CD4-positive, alpha-beta T cell treated with Interleukin-21 for 1 hour (primary cell): ENCODE measurements at places on chromosomes 13 and 19.

GRCh38 chr19:6891761-6892385 lies 4.5 kb downstream of the ADGRE1 start:
- DNase-seq: peak; percentile 41

DNA sequence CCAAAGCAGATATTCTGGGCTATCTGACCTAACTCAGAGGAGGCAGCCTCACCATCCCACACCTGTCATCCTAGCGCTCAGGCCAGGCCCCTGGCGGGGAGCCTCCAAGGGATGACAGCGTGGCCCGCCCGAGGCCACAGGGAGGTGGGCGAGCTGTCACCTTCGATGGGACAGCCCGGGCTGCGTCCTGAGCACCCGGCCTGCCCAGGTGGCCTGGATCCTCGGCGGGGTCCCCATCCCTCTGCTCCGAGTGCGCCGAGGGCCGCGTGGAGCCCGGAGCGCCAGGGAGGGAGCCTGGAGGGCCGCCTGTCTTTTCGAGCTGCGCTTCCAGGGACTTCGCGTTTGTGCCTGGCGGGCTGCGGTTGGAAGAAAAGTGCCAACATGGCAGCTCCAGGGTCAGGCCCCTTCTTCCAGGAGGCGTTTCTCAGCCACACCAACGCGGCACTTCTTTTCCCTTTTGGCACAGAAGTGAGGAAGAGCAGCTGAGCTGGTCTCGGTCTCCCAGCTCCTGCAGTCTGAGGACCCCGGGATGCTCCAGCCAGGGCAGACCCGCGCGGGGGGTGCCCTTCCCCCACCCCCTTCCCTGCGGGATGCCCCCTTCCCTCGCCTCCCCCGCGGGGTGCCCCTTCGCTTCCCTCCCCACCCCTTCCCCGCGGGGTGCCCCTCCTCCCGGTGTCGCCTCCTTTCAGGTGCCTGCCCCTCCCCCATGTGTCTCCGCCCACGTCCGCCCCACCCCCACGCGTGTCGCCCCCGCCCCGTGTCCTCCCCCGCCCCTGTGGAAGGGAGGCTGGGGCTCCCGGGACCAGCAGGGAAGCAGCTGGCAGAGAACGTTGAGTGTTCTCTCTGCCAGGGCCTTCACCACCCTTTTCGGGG lies 42.3 kb downstream of the GJA3 start:
- DNase-seq: peak; percentile 59

DNA sequence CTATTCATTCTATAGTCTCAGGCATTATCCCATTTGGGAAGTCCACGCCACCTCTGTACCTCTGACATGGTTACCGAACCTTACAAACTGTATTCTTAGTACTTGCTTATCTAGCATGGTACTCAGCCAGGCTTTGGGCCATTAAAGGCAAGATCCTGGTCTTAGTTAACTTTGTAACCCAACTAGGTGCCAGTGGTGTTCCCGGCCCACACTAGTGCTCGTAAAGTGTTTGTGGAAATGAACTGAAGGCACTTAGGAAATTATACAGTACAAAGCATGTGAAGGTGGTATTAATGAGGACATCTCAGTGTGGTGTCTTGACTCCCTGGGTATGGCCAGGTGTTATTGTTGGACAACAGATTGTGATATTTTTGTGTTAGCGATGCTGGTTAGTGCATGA lies 87.8 kb upstream of the RNF113B start:
- no peak for DNase-seq

DNA sequence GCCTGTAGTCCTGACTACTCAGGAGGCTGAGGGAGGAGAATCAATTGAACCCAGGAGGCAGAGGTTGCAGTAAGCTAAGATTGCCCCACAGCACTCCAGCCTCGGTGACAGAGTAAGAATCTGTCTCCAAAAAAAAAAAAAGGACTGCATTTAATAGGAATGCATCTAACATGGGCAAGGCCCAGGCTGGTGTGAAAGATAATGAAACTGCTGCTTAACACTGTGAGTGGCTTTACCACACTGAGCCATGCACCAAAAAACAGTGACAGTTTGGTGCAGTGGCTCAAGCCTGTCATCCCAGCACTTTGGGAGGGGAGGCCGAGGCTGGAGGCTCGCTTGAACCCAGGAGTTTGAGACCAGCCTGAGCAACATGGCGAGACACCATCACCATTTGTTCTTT lies 8.6 kb downstream of the GTF2F1 start:
- DNase-seq: no peak

DNA sequence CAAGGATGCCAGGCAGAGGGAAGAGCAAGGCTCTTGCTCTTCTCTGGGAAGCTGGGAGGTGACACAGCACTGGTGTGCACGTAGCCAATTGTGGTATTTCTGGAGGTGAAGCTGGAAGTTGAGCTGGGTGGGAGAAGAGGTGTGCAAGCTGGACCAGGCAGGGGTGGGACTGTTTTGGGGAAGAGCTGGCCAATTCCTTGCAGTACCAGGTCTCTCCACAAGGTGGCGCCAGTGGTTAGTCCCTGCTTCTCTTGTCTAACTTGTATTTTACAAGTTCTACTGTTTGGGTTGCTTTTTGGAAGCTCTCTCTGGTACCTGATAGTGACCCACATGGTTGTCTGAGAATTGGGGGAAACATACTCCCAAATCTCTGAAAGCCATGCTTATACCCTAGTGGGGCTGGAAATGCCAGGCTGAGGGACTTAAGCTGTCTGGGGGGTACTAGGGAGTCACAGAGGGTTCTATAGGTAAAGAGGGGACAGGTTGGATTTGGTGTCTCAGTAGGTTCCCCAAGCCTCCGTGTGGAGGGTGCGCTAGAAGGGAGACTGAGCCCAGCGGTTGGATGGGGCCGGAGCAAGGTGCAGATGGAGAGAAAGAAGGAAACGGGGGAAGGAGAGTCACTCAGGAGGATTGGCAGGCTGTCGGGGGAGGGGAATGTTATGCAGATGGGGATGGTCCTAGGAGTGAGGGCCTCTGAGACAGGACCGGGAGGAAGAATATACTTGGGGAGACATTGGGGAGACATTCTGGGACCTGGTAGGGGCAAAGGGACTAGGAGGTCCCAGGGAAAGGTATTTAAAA lies 3.0 kb downstream of the HPN start:
- peak; percentile 57 for DNase-seq

- no peak for DNase-seq
These were observed 120.5 kb downstream of the SLC7A1 start for GRCh38 chr13:29474991-29475390.

GRCh38 chr19:39195755-39196154 lies 1.0 kb upstream of the NCCRP1 start:
- peak; percentile 17 for DNase-seq

DNA sequence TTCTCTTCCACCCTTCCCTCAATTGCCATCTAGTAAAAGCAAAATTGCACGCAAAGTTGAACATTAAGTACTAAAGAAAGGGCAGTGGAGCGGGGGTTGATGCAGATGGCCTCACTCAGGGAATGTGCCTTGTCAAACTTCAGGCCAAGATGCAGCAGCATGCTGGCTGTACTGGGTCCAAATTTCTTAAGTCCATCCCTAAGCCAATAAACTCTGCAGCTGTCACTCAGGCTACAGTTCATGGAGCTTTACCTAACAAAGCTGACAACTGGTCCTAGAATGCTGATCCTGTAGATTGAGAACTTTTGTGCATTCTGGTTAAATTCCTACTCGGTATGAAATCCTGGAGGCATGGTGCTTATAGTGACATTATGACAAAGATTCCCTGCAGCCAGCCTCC lies 88.4 kb downstream of the FOXO1 start:
- DNase-seq: no peak

- DNase-seq: no peak
These were observed 15.7 kb upstream of the ZNF701 start for GRCh38 chr19:52554216-52554971.

- DNase-seq: no peak
These were observed 6.4 kb upstream of the ERCC5 start for GRCh38 chr13:102839462-102839861.

- no peak for DNase-seq
These were observed 103.5 kb upstream of the TSC22D1 start for GRCh38 chr13:44679597-44679996.

- peak; percentile 80 for DNase-seq
These were observed 107.5 kb downstream of the KLF12 start for GRCh38 chr13:74026753-74027152.

GRCh38 chr19:42233106-42233505 lies 9.3 kb downstream of the GSK3A start:
- DNase-seq: no peak

- peak; percentile 30 for DNase-seq
These were observed 7.1 kb downstream of the AKAP11 start for GRCh38 chr13:42279080-42279479.

GRCh38 chr13:84946192-84946591 lies 853.0 kb downstream of the SLITRK6 start:
- no peak for DNase-seq

GRCh38 chr13:40271271-40271885 lies 395.1 kb downstream of the FOXO1 start:
- peak; percentile 7 for DNase-seq

- DNase-seq: peak; percentile 64
These were observed 11.3 kb downstream of the EPS8L1 start for GRCh38 chr19:55086730-55087541.

GRCh38 chr13:99966064-99966805 lies 5.3 kb downstream of the ZIC5 start:
- no peak for DNase-seq

GRCh38 chr13:34833562-34834182 lies 108.4 kb upstream of the NBEA start:
- DNase-seq: no peak

DNA sequence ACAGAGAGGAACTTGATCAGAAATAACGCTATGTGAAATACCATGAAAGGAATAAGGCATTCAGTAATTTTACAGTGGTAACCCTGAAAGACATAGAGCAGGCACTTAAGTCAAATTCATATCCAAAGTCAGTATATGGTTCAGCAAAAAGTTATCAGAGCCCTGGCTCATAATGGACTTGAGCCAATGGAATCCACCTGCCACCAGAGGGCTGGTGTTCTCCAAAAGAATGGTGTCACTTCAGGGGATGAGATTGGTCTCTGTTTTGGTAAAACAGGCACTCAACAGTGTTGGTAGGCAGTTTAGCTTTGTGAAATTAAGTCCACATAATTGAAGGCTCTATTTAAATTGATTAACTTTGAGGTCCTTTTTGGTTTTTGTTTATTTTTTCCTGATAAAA lies 93.9 kb downstream of the LIG4 start:
- DNase-seq: no peak

GRCh38 chr19:54484451-54484850 lies 11.4 kb upstream of the CDC42EP5 start:
- no peak for DNase-seq

- peak; percentile 69 for DNase-seq
These were observed 2.7 kb upstream of the HNRNPL start for GRCh38 chr19:38852231-38853044.

DNA sequence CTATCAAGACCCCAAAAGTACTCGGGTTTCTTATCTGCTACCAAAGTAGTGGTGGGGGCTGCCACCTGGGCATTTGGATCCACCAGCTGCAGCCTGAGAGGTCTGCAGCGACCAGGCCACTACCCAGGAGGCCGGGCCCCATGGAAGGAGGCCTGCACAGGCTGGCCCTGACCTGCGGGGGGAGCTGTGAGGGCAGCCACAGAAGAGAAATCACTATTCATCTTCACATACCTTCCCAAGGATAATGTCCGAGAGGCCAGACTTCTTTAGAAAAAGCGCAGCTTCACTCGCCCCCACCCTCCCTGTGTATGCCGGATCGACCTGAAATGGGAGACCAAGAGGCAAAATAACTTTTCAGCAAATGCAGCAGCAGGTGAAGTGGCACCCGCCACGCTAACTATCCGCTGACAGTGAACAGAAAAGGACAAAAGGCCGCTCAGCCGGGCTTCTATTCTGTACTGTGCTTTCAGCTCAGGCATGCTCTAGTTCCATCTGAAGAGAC lies 30.1 kb downstream of the EPS15L1 start:
- no peak for DNase-seq

GRCh38 chr13:43284162-43284561 lies 260.8 kb downstream of the DNAJC15 start:
- no peak for DNase-seq

DNA sequence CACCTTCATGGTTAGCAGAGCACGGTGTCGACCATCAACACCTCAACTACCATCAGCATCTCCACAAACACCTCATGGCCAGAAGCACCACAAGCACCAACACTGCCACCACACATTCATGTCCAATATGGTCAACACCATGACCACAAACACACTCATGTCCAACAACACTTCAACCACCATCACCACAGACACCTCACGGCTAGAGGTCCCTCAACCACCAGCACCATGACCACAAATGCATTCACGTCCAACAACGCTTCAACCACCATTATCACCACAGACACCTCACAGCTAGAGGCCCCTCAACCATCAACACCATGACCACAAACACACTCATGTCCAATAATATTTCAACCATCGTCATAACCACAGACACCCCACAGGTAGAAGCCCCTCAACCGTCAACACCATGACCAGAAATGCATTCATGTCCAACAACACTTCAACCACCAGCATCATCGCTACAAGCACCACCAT lies 10.2 kb downstream of the TRAPPC5 start:
- DNase-seq: peak; percentile 57

DNA sequence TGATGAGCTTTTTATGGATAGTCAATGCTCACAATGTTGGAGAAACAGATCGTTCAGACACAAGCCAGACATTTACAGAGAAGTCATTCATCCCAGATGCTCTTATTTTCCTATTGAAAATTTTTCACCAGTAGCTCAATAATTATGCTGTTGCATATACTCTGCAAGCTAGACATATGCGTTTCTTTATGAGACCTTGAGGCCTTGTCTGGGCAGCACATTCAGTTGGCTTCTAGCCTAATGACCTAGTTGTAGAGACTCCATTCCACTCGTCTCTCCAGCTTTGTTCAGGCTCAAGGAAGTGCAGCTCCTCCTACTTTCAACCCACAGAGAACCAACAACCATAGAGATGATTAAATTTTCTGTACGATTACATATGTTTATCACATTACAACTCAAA lies 237.7 kb downstream of the MZT1 start:
- no peak for DNase-seq

GRCh38 chr13:91302111-91302510 lies 45.4 kb upstream of the MIR17HG start:
- no peak for DNase-seq

DNA sequence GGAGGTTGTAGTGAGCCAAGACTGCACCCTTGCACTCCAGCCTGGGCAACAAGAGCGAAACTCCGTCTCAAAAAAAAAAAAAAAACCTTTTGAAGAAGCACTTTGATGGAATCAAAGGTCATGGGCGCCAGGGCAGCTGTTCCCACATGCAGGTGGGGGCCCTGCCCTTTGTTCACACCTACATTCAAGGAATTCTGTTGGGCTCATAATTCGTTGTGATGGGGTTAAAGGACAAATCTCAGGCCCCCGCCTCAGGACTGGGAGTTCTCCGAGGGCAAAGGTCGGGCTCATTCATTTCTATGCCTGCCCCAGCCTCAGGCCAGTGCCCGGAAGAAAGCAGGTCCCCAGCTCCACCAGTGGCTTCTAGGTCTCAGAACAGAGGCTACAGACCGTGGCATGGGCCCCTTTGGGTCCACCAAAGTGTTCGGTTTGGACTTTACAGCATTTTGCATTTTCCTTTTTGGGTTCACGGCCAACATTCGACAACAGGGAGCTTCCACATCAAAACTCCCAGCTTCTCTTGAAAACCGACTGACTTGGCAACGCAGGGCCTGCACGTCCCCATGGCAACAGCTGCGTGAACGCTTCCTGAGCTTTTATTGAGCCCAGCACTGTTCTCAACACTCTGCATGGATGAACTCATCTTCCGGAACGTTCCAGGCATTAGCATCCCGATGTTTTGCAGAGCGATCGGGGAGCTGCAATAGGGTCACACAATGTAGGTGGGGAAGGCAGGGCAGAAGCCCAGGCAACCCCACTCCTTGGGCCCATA lies 10.1 kb upstream of the GTF2F1 start:
- no peak for DNase-seq
